Foreskin keratinocyte (primary cell): ENCODE measurements at places on chromosomes 4 and X. TPM values are rescaled to one million over a fixed set of nuclear protein-coding genes. Genes with fewer than 3 reads are reported as not detected.

DNA sequence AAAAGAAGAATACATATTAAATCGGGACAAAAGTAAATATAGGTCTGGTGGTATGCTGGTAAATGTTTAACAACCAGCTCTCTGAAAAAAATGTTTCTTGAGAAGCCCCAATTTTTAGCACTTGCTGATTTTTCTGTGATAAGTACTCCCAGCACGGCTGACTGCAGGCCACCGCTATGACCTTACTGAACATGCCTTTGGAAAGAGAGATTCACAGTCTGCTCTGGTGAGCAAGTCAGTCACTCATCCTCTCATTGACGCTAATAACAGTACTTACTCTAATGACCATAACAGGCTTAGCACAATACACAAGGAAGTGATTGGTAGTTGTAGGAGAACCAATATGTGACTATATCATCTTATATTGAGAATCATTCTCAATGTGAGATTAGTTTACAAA, 98.9 kb upstream of the BLTP1 start:
- no peak for DNase-seq

DNA sequence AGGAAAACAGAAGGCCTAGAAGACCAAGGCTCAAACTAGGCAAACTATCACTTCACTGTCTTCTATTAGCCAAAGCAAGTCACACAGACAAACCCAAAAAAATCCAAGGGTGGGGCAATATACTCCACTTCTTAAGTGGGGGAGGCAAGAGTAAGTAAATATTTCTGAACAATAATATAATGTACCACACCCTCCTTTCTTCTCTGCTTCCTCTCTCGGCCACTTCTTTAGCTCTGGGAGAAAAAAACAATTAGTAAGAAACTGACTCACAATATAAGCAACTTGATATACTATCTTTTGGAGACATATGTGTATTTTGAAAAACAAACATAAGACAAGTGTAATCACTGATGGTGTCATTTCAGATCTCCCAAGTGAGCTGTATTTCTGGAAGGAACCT, 14.8 kb downstream of the DCAF8L1 start:
- DNase-seq: no peak

DNA sequence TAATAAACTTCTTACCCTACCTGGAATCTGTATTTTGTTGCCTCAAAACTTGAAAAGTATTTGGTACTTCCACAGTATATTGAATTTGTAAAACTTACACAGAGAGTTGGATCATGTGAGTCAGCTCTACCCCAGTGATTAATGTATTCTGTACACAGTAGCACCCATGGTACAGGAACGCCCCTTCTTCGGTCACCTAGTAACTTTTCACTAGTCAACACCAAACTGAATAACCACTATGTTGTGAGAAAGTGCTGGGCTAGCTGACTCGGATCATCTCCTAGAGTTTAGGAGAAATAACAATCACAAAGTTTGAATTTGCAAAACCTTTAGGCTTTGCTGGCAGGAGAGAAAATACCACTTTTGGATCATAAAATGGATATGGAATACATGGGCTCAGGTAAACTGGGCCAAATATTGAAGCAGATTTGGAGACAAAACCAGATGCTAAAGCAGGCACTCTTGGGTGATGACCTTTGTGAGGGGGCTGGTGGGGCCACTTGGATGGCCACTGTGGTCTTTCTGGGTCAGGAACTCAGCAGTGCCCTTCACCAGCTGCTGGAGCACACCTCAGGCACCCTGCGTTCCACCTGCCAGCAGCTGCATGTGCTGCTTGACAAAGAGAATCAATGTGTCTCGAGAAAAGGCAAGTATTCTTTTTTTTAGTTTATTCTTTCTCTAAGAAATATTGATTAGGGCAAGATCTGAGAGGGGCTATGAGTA, at the start of gene DTHD1:
DTHD1 (plus strand) TSS at position 233 of the 723 bp plus-strand sequence; CDS start at position 376, 143 bp downstream.
- DNase-seq: peak; percentile 74

GRCh38 chr4:128649575-128650205, 159.8 kb upstream of the JADE1 start:
- DNase-seq: peak; percentile 13

GRCh38 chrX:9482408-9482807, 17.6 kb downstream of the TBL1X start:
- DNase-seq: peak; percentile 23

DNA sequence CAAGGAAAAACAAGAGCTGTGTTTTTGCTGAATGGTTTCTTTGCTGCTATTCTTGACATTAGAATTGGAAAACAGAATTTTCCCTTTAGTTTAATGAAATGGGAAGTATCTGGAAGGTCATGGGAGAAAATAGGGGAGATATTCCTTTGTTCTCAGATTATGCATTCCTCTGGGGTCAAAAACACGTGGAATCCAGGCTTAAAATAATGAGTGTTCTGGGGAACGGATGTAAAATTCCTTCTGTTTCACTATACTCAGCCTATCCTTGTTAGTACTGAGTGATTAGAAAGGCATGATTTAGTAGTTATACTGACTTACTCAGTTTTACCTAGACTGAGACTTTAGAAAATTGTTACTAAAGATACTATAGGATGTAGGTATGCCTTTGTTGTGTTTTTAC, 107.3 kb downstream of the ARHGAP10 start:
- no peak for DNase-seq

- no peak for DNase-seq
Observed at GRCh38 chrX:1451251-1451660, 1.5 kb downstream of the ASMTL start.

DNA sequence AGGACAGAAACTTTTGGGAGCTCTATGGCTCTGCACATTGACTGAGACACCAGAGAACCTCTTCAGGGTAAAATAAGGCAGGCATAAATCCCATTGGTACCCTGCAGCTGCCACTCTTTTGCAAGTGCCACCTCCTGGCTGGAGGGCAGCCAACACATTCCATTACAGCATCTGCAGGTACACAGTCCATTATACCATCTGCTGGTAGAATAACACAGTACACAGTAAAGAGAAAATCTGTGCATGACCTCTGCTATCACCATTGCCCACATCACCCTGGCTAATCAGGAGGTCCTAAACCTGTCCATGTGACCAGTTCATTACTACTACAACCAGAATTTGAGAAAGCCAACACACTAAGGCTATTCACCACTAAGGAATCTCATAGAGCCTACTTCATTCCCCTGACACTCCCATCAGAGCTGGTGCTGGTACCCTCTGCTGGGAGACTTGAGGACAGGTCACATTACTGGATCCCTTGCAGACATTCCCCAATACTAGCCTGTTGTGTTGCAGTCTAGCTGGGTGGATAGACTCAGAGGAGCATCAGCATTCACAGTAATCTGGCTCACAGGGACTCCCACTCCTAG, 176.2 kb upstream of the TACR3 start:
- DNase-seq: peak; percentile 6

GRCh38 chr4:162684371-162684700, 482.4 kb downstream of the NAF1 start:
- DNase-seq: no peak

- DNase-seq: no peak
Observed at GRCh38 chrX:154083126-154083517, 14.4 kb downstream of the MECP2 start.

GRCh38 chr4:4941751-4942150, 77.5 kb downstream of the CYTL1 start:
- DNase-seq: no peak

GRCh38 chrX:11566789-11567188, 98.9 kb downstream of the ARHGAP6 start:
- DNase-seq: no peak

GRCh38 chr4:4402966-4403365, 16.1 kb downstream of the NSG1 start:
- peak; percentile 90 for DNase-seq

- DNase-seq: no peak
Observed at GRCh38 chrX:56468441-56468840, 95.0 kb upstream of the UBQLN2 start.

DNA sequence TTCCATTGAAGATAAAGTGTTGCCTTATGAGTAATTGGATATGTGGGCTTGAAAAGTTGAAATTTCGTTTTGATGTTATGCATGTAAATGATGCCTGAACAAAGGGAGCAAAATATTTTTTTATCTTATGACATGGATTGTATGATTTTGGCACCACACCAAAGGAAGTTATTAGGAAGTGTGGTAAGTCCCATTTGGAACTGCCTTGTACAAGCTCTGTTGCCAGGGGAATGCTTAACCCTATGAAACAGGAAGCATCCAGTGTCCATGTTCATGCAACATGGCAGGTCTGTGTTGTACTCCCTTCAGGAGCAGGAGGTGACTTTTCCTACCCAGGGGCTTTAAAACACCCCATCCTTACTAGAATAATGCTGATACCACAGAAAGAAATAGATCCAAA, 13.2 kb downstream of the SMPX start:
- DNase-seq: no peak

- peak; percentile 23 for DNase-seq
Observed at GRCh38 chr4:108840426-108840975, 77.6 kb upstream of the ETNPPL start.

DNA sequence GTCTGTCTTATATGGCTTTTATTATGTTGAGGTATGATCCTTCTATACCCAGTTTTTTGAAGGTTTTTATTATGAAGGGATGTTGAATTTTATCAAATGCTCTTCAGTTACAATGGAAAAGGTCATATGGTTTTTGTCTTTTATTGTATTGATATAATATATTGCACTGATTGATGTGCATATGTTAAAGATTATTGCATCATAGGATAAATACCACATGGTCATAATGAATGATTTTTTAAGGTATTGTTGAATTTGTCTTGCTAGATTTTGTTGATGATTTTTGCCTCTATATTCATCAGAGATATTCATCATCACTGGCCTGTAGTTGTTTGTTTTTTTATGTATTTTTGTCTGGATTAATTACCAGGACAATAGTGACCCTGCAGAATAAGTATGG, 339.2 kb upstream of the CT83 start:
- DNase-seq: no peak

DNA sequence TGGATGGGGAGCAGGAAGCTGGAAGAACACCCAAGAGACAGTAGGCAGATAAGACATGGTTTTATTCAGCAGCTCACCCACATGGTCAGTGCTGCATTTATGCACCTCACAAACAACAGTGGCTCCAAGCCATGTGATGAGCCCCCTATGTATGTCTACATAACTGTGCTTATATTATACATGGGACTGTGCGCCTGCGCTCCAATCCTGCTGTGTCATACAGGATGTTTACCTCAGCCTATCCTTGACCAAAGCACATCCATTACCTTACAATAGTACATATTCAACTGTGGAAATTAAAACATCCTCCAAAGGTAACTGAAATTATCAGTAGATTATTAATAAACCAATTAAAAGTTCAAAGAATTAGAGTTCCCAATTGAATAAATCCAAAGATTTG, 44.1 kb upstream of the SGMS2 start:
- DNase-seq: no peak

DNA sequence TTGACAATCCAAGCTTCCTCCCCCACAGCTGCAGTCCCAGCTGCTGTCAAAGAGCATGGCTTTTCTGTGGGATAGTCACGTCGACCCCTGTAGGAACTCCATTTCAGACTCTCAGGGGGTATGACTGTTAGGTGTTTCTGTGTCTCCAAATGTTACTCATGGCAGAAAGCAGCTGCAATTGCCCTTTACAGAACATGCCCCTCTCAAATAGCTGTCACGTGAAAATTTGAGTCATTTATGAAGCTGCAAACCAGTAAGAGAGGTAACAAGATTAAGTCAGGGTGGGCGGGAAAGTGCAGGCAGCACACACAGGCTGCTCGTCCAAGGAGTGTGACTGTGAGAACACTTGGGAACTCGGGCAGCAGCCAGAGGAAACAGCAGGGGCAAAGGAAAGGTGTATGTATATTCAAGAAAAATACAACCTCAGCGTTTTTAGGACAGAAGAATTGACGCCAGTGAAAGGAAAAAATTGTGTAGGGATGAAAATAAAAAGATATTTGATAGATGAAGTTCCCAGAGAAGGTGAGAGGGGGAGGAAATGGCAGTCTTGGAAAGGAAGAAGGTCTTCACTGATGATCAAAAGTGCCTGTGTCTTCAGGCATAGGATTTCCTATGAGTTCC, 66.5 kb upstream of the TMEM184C start:
- DNase-seq: peak; percentile 39

GRCh38 chr4:2794486-2795299, 1.8 kb downstream of the SH3BP2 start:
- peak; percentile 36 for DNase-seq

RNF113A gene
- polyA plus RNA-seq: 14.1 and 15.4 TPM in 2 replicates

MTNR1A gene
- not detected in 2 replicates for polyA plus RNA-seq

CT45A5 gene
- polyA plus RNA-seq: not detected in 2 replicates

ETDB gene
- polyA plus RNA-seq: not detected in 2 replicates

MAGIX gene
- polyA plus RNA-seq: 2.0 and 2.6 TPM in 2 replicates
